ENCODE measurements at places on chromosomes 3 and 15. TPM values are rescaled to one million over a fixed set of nuclear protein-coding genes. Genes with fewer than 3 reads are reported as not detected.

C2CD4A gene
- not detected for polyA plus RNA-seq

TUSC7 gene
- polyA plus RNA-seq: not detected

UNC13C gene
- not detected for polyA plus RNA-seq

GRCh38 chr3:185176750-185177359 is 24.0 kb upstream of the C3orf70 start:
- DNase-seq: no peak

DNA sequence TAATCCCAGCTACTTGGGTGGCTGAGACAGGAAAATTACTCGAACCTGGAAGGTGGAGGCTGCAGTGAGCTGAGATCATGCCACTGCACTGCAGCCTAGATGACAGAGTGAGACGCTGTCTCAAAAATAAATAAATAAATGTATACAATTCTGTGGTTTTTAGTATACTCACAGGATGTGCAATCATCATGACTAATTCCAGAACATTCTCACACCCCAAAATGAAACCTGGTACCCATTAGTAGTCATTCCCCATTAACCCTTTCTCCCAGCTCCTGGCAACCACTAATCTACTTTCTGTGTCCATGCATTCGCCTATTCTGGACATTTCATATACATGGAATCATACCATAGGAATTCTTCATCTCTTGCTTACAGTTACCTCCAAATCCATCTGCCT is 44.5 kb downstream of the LRRFIP2 start:
- peak; percentile 4 for DNase-seq

DNA sequence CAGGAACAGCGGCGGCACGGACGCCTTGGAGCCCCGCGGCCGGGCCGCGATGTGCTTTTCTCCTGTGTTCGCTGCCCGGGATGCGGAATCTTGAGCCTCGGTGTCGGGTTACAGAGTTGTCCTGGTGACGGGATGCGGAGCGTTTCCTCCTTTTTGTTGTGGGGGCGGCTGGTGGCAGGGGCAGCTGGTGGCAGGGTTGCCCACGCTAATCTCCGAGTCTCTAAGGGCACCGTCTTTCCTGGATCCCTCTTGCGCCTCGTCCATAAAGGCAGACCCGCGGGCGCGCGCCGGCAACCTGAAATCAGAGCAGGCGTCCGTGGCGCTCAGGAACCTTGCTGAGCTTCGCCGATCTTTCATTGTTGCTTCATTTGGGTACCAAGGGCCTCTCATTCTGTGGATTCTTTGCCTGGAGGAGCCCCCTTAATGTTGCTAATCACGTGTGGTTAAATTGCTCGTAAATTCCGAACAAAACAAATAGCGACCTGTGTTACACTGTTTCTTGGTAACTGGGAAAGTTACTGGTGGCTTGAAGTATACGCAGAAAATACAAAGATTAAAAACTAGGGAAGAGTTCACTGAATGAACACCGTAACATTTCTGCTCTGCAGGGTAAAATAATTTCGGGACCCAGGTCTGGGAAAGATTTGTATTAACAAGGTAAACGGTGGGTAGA is 844 bp upstream of the PFN2 start:
- no peak for DNase-seq

- no peak for DNase-seq
These were observed 56.0 kb downstream of the CD200 start for GRCh38 chr3:112388972-112389371.

DNA sequence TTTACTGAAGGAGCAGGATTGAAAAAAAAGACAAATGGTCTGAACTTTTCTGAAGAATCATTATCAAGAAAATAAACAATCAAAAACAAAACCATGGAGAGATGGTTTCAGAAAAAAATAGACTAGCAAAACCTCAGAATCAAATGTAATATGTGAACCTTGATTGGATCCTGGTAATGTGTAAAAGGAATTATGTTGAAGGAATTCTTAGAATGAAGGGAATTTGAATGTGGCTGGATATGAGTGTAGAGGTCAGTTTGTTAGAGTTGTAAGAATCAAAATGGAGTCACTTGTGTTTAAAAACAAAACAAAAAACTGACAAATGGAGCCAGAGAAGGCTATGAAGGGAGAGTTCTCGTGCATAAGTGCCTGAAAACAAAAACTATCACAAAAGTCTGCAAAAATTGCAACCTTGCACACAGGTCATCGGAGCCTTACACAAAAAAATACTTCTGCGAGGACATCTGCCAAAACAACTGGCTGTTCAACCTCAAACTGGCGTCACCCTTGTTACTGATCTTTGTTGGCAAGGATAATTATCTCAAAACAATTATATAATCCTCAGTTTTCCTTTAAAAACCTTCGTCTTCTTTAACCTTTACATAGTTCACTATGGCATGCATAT is 19.1 kb upstream of the ATP13A3 start:
- DNase-seq: no peak

GRCh38 chr3:173553635-173554280 is 156.2 kb downstream of the NLGN1 start:
- DNase-seq: no peak

DNA sequence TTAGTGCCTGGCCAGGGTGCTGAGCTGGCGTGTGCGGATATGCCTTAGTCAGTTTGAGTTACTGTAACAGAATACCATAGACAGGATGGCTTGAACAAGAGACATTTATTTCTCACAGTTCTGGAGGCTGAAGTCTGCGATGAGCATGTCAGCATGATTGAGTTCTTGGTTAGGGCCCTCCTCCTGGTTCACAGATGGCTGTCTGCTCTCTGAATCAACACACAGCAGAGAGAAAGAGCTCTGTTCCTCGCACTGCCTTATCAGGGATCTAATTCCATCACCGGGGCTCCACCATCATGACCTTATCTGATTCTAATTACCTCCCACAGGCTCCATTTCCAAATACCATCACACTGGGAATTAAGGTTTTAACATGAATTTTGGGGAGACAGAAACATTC is 386.6 kb upstream of the DPH6 start:
- DNase-seq: no peak

- no peak for DNase-seq
These were observed 214.5 kb downstream of the XXYLT1 start for GRCh38 chr3:195056506-195056905.

GRCh38 chr3:137347817-137348368 is 390.1 kb downstream of the IL20RB start:
- DNase-seq: no peak

- DNase-seq: no peak
These were observed 55.8 kb downstream of the ST8SIA2 start for GRCh38 chr15:92449476-92449875.

GRCh38 chr3:136860541-136860940 is 1.5 kb upstream of the NCK1 start:
- DNase-seq: no peak

DNA sequence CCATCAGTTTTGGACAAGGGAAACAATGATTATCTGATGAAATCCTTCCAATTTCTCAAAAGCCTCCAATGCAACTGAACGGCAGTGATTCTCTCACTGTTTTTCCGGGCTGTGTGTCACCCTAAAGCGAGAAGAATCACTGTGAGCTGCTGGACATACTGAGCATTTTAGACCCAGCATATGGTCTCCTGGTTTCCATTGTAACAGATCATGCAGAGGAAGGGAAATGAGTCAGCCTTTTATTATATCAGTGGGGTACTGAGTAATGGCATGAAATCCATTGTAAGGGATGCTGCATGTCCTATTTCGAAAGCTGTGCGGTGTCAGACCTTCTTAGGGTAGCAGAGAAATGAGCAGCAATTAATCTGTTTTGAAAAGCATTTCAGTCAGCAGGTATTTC is 287.1 kb downstream of the IL5RA start:
- DNase-seq: no peak
